T-helper 22 cell (primary cell): ENCODE measurements at places on chromosomes 13 and 19.

GRCh38 chr19:2488405-2488941, 12.5 kb downstream of the GADD45B start:
- DNase-seq = no peak

DNA sequence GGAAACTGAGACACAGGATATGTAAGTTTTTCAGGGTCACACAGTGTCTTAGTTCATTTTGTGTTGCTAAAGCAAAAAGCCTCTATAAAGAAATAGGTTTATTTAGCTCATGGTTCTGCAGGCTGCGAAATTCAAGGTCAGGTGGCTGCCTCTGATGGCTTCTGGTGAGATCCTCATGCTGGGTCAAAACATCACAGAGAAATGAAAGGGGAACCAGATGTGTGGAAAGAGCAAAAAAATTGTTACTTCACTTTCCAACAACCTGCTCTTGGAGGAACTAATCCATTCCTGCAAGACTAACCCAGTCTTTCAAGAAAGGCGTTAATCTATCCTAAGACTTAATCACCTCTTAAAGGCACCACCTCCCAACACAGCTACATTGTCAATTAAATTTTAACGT, 64.2 kb upstream of the UBL3 start:
- no peak for DNase-seq

- no peak for DNase-seq
Measured at GRCh38 chr19:17753976-17754375, 2.7 kb downstream of the FCHO1 start.

- no peak for DNase-seq
Measured at GRCh38 chr19:39111593-39112199, 13.9 kb upstream of the PAK4 start.

DNA sequence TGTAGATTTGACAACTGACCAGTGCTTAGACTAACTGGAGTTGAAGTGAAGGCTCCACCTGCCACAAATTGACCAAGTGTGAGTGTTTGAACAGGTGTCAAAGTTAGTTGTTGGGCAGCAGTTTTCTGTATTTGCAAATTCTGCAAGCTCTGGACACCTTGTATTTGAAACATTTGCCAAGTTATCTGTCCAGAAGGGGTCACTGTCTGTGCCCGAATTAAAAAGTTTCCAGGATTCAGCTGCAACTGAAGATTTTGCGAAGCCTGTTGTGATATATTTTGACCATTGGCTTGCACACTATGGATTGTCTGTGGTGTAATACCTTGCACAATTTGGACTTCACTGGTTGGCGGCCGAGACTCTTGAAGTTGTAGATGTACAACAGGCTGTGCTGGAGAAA, 1690.7 kb downstream of the SLITRK5 start:
- DNase-seq = no peak

DNA sequence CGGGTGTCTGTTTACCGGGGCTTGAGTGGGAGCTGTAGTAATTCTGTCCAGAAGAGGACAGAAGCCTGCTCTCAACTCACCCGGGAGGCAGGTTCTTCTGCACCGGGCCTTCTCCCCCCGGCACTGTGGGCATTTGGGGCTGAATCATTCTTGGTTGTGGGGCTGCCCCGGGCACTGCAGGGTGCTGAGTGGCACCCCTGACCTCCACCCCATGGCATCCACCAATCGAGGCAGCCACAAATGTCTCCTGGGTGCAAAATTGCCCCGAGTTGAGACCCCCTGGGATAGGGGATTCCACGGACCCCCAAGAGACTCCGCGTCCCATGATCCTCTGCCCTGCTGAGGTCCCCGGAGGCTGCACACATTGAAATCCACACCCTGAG, 68.8 kb downstream of the GNG7 start:
- DNase-seq = no peak

GRCh38 chr13:33606692-33607091, 211.3 kb upstream of the RFC3 start:
- no peak for DNase-seq

DNA sequence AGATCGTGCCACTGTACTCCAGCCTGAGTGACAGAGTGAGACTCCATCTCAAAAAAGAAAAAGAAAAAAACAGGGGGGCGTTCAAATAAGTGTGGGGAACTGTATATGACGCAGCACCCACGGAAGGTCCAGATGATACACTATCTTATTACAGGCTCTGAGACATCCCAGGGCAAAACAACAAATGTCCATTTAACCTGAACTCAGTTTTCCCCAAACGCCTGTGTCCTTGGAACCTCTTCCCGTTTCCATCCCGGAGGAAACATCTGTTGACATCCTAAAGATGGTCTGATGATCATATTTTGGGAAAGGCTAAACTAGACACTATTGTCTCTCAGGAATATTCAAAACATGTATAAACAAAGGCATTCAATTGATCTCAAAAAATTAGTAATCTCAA, 72.4 kb downstream of the COL4A1 start:
- DNase-seq = no peak

DNA sequence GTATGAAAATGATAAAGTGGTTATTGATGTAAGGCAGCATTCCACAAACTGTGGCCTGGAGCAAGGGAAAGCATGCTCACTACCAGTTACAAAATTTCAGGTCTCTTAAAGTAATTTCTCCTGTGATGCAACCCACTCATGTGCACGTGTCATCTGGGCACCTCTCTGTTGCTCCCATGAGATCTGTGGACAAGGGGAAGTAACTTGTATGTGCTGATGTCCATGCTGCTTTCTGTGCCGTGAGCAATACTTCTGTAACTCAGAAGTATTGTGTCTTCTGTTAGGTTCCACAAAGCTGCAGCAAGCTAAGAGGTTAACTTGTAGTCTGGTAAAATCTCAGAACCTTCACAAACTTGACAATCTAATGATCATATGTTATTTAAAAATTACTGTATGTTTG, 930.0 kb upstream of the SLITRK6 start:
- no peak for DNase-seq
